Activated naive CD8-positive, alpha-beta T cell treated with anti-CD3 and anti-CD28 coated beads for 36 hours (primary cell): ENCODE measurements at places on chromosomes 12 and 14.
A peak's percentile ranks its signal among the peaks of the same experiment; 100 is the strongest.

DNA sequence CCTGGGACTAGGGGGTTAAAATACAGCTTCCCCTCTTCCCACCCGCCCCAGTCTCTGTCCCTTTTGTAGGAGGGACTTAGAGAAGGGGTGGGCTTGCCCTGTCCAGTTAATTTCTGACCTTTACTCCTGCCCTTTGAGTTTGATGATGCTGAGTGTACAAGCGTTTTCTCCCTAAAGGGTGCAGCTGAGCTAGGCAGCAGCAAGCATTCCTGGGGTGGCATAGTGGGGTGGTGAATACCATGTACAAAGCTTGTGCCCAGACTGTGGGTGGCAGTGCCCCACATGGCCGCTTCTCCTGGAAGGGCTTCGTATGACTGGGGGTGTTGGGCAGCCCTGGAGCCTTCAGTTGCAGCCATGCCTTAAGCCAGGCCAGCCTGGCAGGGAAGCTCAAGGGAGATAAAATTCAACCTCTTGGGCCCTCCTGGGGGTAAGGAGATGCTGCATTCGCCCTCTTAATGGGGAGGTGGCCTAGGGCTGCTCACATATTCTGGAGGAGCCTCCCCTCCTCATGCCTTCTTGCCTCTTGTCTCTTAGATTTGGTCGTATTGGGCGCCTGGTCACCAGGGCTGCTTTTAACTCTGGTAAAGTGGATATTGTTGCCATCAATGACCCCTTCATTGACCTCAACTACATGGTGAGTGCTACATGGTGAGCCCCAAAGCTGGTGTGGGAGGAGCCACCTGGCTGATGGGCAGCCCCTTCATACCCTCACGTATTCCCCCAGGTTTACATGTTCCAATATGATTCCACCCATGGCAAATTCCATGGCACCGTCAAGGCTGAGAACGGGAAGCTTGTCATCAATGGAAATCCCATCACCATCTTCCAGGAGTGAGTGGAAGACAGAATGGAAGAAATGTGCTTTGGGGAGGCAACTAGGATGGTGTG, 1.9 kb downstream of the GAPDH start:
- no peak for DNase-seq

GRCh38 chr12:116700066-116700465, 37.8 kb downstream of the SPRING1 start:
- DNase-seq, result no peak

DNA sequence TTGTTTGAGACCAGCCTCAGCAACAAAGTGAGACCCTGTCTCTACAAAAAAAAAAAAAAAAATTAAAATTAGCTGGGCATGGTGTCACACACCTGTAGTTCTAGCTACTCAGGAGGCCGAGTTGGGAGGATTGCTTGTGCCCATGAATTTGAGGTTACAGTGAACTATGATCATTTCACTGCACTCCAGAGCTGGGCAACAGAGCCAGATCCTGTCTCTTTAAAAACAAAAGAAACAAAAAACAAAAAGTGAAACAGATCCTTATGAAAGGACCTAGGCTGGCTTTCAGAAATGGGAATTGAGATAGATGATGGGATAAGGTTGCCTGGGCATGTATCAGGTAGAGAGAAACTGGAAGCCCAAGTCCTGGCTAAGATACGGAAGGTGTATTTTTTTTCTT, 13.9 kb downstream of the ACTR6 start:
- DNase-seq, result no peak

- no peak for DNase-seq
These were observed 739 bp upstream of the SPATA7 start for GRCh38 chr14:88384718-88385117.

DNA sequence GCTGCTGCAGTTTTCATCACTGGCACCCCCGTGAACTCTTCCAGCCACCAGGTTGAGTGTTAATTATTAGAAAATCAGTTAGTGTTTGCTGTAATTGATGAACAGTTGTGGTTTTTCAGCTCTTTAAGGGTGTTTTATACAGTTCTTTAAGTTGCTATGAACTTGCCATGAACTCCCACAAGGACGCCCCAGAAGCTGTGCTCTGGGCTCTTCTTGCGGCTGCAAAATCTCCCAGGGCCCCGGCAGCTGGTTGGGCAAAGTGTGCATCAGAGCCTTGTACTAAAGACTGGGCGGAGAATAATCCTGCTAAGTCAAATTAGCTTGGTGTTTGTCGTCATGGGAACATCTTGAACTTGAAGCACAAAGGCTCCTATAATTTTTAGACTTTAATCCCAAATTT, 82.2 kb downstream of the EML1 start:
- no peak for DNase-seq

GRCh38 chr14:23379366-23380196, 2.7 kb downstream of the CMTM5 start:
- peak; percentile 65 for DNase-seq

DNA sequence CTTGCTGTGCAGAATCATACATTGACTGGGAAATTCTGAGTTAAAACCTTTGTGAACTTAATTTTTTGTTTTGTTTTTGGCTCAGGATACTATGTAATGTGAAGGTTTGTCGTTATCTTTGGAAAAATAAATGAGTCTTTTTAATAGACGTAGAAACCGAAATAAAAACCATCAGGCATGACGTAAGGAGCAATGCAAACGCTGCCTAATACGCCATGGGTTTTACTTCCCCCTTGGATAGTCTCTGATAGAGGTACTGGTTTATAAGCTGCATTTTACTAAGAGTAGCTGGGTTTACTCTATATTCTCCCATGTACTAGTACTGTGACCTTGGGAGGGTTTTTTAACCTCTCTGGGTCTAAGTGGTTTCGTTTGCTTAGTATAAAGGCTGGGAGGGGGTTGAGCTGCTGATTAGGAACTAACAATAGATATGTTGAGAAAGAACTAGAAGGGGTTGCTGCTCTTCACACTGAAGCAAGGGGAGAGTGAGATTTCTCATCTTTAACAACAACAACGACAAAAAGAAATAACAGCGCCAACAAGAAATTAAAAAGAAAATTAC, 66.8 kb upstream of the SLCO1C1 start:
- DNase-seq, result no peak

DNA sequence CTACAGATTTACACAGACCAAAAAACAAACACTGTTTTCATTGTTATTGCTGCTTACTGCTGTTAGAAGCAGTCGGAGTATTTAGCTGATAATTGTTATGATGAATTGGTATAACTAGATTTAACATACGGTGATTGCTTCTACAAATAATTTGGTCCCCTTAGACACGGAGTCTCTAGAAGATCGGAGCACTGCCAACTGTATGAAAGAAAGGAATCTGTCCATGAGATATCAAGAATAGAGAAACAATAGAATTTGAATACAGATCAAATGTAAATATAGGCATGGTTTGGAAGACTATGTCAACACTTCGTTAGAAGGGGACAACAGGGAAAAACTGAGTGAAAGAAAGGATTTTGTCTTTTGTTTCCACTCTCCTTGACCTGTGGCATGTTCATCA, 110.9 kb downstream of the PPP2R5E start:
- no peak for DNase-seq

- DNase-seq, result no peak
These were observed 397 bp downstream of the BDKRB1 start for GRCh38 chr14:96256407-96256806.
